Activated naive CD4-positive, alpha-beta T cell (primary cell): ENCODE measurements at places on chromosomes 2 and 18.

DNA sequence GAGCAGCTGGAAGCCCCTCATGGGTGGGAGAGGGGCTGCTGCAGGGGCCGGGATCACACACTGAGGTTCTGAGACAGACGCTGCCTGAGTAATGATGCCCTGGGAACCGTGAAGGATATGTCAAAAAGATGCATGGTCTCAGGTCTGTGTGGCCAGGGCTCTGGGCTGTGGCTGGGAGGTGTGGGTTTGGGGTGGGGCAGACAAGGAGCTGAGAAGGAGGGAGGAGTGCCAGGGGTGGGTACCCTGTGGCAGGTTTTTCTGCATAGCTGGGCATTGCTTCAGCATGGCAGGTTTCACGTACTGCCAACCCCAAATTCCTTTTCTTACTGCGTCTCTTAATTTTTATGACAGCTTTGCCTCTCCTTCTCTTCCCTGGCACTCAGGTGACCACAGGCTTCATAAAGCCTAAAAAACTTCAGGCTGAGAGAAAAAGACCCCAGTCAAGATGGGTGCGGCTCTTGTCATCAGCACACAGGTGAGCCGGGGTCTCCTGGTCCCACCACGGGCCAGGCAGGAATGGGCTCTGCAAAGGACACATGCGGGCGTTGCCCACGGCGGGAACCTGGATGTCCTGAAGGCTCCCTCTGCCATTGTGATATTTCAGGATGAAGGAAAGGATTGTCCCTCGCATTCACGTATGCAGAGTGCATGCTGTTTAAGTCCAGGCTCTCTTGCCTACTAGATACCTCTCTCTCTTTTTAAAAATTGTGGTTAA lies 18.0 kb downstream of the MALL start:
- no peak for DNase-seq

- DNase-seq: no peak
Observed at GRCh38 chr2:17583646-17584045, 43.1 kb downstream of the VSNL1 start.

- DNase-seq: no peak
Observed at GRCh38 chr2:180907731-180908130, 72.7 kb upstream of the UBE2E3 start.

DNA sequence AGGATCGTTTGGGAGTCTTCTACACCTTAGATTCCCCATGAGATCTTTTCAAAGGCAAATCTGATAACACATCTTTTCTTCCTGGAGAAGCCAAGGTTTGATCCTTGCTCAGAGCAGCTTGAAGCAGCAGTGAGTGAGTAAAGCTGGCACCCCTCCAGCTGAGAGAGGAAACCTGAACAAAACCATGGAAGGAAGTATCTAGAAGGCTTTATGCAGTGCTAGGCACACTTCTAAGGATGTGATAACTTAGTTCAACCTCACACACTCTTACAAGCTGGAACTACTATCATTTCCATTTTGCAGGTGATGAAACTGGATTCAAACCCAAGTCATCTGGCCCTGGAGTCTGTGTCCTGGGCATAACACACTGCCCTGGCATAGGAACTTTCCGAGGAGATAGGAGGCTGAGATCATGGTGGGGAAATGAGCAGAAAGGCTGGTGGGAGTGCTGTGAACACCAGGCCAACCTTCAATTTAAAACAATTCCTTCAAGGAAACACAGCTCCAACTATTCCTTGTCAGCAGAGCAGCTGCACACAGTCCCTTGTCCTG lies 71.2 kb downstream of the CTAGE1 start:
- no peak for DNase-seq
